ENCODE measurements at places on chromosomes 6 and 20.

- DNase-seq: no peak
Observed at GRCh38 chr20:57908704-57909630, 199.2 kb upstream of the PMEPA1 start.

- no peak for DNase-seq
Observed at GRCh38 chr6:156794546-156795354, 17.6 kb downstream of the ARID1B start.

DNA sequence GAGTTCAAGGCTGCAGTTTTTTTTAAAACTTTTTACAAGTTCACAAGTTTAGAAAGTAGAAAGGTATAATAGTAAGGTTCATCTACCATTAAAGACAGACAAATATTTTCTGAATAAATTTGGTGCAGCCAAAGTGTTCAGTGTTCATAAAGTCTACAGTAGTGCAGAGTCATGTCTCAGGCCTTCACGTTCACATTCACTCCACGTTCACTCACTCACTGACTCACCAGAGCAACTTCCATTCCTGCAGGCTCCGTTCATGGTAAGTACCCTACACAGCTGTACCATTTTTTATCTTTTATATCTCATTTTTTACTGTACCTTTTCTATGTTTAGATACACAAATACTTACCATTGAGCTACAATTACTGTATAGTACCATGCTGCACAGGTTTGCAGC, 67.6 kb downstream of the B4GALT5 start:
- DNase-seq: no peak

- no peak for DNase-seq
Observed at GRCh38 chr6:138241381-138241780, 23.1 kb upstream of the PBOV1 start.

GRCh38 chr6:56580271-56580670, 62.4 kb downstream of the DST start:
- no peak for DNase-seq

DNA sequence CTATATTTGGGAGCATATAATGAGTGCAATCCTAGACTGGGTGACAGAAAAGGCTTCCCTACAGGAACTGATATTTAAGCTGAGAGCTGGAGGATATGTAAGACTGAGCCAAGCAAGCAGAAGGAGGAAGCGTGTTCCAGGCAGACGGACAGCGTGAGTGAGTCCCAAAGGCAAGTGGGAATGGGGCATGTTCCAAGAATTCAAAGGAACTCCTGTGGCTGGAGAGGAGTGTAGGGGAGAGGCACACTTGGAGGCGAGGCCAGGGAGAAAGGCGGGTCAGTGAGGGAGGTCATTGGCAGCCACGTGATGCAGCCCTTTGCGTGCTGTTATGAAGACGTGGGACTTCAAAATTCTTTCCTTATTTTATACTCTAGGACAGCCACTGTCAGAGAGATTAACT, 27.9 kb upstream of the SGK1 start:
- DNase-seq: no peak

- no peak for DNase-seq
Observed at GRCh38 chr6:126217497-126217896, 122.4 kb upstream of the CENPW start.

DNA sequence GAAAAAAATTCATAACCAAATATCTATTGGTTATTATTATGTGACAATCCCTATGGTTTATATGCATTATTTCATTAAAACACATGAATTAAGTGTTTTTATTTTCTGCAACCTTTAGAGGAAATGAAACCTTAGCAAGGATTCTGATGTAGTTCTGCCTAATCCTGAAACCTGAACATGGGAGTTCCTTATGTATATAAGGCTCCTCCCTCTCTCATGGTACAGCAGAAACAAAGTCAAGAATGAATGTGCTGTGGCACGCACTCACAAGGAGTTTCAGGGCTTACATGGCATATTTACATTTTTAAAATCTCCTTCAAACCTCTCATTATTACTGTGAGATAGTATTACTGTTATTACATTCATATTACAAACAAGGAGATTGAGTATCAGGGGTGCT, 426.4 kb upstream of the CITED2 start:
- DNase-seq: no peak

GRCh38 chr20:51036226-51036625, 13.3 kb upstream of the KCNG1 start:
- DNase-seq: no peak

DNA sequence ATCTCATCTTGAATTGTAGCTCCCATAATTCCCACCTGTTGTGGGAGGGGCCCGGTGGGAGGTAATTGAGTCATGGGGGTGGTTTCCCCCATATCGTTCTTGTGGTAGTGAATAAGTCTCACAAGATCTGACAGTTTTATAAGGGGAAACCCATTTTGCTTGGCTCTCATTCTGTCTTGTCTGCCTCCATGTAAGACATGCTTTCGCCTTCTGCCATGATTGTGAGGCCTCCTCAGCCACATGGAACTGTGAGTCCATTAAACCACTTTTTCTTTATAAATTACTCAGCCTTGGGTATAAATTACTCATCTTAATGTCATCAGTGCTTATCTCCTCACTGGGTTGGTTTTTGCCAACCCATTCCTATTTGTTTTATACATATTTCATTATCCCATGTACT, 142.0 kb upstream of the GMDS start:
- no peak for DNase-seq

DNA sequence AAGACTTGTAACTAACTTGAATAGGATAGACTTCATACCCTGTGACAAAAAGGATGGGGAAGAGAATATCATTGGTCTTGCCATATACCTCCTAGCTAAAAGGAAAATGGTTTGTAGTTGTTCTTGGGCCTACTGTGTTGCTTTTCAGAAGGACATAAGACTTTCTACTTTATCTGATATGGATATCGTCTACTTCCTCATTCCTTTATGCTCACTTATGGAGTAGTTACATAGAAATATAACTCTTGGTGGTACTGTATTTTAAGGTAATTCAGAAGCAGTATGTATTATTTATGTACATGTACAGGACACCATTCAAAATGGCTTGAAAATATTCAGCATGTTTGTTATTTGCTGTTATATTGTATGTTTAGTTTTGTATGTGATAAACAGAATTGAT, 8.0 kb downstream of the FAM217B start:
- DNase-seq: no peak

DNA sequence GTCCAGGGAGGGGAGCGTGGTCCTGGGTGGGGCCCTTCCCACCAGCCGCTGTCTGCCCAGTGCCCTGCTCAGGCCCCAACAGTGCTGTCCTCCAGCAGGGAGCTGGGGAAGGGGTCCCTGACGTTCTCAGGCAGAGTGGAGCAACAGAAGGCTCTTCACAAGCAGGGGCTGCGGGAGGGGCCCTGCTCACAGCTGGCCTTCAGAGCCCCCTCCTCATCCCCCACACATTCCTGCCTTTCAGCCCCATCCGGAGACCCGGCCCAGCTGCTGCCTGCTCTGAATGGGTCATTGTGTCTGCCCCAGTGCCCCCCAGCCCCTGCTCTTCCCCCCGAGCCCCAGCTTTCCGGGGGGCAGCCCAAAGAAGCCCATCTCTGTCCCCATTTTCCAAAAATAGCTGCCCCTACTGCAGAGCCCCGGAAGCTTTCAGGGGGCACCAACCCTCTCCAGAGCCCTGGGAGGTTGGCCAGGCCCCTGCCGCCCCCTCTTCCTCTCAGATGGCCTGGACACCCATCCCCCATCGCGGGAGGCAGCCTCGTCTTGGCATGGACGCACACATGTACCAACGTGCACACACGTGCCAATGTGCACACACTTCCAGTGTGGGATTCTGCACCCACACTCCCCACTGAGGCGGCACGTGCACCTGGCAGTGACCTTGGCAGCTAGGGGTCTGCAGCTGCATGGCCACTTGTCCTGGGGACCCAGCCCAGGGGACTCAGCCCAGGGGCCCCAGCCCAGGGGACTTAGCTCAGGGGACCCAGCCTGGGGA, 3.7 kb downstream of the COL20A1 start:
- no peak for DNase-seq

DNA sequence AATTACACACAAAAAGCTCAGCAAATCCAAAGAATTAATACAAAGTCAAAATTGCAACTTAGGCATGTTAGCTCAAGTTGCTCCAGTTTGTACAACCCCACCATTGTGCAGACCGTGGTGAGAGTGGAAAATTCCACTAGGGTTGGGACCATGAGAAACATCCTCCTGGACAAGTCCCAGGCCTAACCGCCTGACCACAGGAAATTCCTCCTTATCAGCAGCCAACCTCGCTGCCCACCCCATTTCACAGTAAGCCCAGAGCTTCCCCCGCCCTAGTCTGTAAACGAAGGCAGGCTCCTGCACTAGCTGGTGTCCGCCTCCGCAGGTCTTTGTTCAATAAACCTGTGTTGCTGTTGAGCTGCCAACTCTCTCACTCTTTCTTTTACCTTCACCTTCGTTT, 1023.3 kb downstream of the EYS start:
- DNase-seq: no peak

- no peak for DNase-seq
Observed at GRCh38 chr6:3053231-3053508, 15.1 kb upstream of the RIPK1 start.

DNA sequence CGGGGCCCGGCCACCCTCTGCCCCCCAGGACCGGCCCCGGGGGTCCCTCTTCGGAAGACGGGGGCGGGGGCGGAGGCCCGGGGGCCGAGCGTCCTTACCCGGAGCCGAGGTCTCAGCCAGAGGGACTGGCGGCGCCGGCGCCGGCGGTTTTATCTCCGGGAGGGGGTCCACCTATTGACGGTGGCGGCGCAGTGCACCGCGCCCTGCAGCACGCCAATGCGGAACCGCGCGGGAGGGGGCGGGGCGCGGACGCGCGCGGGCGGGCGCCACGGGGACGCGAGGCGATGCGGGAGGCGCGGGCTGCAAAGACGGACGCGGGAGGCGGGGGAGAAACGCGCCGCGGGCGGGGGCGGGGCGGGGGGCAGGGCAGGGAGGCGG, at the start of gene EEF1A2:
Gene EEF1A2 (minus strand): TSS at position 124 of the 378 bp plus-strand sequence. CDS start 1,320 bp downstream, outside the sequence.
- DNase-seq: peak; percentile 51

DNA sequence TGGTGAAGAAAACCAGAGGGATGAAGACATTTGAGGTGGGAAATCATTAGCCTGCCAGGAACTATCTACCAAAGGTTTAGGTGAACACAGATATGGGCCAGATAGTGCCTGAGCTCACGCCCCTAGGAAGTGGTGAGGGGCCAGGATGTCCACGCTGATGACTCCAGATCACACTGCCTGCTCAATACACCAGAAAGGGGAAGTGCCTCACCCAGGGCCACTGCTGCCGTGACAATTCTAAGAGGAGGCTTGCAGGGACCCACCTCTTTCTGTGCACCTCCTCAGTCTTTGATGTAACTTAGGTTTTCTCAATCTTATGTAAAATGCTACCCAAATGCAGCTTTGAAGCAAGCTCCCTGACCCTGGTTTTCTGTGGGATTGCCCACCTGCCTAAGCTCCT, 5.4 kb upstream of the RAB44 start:
- no peak for DNase-seq

DNA sequence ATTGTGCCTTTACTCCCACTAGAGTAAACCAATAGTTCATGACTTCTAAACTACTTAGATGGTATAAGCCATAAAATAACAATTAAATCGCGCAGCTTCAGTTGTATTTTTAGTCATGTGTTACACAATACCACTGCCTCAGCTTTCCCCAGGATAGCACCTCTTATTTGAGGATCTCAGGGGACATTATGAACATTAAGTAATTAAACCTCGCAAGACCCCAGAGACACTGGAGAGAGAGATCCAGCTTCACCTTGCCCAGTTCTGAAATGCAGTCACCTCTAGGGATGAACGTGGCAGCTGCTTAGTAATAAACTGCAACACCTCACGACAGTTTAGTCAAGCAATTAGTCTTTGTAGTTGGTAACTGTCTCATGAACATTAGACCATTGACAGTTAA, 87.1 kb downstream of the CFAP61 start:
- no peak for DNase-seq

DNA sequence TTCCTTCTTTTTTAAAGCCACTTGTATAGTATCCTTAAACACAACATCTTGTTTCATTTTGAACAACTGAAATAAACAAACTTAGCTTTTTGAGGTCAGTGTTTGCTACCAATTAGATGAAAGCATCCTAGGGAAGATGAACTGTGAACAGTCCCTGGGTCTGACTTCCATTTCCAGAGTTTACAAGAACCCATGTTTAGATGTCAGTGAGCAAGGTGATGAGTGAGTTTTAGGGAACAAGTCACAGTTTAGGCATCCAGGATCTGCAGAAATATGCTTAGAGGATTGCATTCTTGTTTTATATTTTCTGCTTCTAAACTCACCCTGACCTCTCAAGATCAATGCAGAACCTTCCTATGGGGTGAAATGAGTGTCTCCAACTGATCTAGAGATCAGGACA, 3.0 kb downstream of the ZC2HC1B start:
- DNase-seq: no peak

DNA sequence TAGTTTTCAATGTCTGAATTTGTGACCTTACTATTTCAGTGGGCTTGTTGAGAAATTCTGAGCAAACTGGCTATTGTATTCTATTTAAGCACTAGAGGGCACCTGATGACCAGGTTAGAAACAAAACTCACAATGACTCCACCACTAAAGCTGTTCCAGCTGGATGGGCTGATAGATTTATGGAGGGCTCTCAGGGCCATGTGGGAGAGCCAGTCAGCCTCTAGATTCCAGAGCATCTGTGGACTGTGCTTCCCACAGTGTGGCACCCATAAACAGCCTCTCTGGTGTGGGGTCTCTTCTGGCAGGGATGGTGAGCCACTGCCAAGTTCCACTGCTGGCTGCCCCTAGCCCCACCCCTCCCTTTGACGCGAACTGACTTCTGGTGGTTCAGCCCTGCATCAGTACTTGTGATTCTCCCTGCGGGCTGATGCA, 29.2 kb downstream of the C6orf58 start:
- no peak for DNase-seq

DNA sequence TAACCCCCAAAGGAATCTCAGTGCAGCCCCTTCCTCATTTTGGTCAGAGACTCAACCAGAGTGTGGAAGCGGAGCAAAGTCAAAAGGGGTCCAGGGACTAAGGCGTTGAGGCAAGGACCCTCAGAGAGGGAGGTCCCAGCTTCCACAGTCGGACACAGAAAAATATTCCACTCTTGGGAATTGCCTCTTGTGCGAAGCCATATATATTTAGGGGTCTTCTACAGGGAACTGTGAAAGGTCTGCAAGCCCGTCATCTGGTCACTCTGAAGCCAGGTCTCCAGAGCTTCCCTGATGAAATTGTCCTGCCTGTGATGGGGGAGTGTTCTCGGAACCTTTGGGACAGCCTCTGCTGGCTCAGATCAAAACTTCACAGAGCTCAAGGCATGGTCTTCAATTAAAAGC, 160.8 kb downstream of the TBXT start:
- DNase-seq: no peak

- no peak for DNase-seq
Observed at GRCh38 chr6:125793863-125794262, 3.1 kb downstream of the NCOA7 start.

GRCh38 chr6:28251661-28252008, 434 bp downstream of the ZKSCAN4 start:
- DNase-seq: no peak

GRCh38 chr6:113397236-113397635, 459.9 kb upstream of the MARCKS start:
- DNase-seq: no peak

- no peak for DNase-seq
Observed at GRCh38 chr20:23278172-23278571, 72.4 kb upstream of the NXT1 start.

GRCh38 chr20:41984031-41984430, 365.9 kb upstream of the CHD6 start:
- DNase-seq: no peak

- DNase-seq: peak; percentile 9
Observed at GRCh38 chr20:61120595-61121515, 131.2 kb upstream of the CDH4 start.

All from effector CD4-positive, alpha-beta T cell (primary cell).